Brain microvascular endothelial cell (primary cell): ENCODE measurements at places on chromosomes 3 and 15.

DNA sequence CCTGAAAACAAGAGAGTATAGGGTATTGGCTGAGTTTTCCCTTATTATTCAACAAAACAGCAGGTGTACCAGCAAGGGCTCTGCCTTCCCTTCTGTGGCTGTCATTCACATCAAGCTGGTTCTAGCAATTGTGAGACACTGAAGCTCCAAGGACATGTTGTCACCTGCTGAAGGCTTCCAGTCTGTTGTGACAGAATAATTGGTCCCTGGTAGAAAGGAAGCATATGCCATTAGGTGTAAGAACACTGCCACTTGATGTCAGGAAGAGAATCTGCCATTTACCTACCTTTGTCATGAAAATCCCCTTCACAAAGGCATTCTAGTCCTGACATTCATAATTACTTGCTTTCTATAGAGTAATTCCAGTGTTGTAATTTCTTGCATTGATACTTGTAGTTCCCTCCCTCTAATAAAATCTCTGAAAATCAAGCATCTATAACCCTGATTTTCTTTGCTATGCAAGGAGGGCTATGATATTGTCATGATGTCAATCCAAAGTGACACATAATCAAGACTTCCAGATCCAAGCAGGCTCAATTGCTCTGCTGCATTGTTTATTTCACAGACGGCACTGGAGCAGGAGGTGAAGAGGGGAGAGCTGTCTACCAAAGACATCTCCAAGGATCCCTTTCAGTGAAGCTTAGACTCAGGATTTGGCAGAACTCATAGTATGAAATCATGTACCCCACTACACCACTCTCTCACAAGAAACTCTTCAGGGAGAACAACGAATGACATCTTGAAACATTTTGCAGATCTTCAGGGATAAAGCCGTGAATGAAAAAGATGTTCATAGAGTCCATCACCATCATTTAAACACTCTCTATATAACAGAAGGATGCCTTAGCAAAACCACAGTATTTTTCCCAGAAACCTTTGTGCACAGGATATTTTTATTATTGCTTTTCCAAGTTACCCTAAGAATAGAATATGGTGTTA lies 425.3 kb downstream of the RBMS3 start:
- no peak for DNase-seq

GRCh38 chr3:23404246-23404645 lies 201.1 kb downstream of the UBE2E2 start:
- DNase-seq: no peak

DNA sequence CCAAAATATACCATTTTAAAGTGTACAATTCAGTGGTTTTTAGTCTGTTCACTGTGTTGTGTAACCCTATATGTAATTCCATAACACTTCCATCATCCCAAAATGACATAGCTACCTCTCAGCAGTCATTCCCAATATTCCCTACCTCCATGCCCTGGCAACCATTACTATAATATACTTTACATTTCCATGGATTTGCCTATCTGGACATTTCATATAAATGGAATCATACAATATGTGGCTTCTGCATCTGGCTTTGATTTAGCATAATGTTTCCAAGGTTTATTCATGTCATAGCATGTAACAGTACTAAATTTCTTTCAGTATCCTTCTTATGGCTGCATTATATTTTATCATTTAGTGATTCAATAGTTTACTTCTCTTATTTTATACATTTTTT lies 25.3 kb downstream of the FAM98B start:
- no peak for DNase-seq

DNA sequence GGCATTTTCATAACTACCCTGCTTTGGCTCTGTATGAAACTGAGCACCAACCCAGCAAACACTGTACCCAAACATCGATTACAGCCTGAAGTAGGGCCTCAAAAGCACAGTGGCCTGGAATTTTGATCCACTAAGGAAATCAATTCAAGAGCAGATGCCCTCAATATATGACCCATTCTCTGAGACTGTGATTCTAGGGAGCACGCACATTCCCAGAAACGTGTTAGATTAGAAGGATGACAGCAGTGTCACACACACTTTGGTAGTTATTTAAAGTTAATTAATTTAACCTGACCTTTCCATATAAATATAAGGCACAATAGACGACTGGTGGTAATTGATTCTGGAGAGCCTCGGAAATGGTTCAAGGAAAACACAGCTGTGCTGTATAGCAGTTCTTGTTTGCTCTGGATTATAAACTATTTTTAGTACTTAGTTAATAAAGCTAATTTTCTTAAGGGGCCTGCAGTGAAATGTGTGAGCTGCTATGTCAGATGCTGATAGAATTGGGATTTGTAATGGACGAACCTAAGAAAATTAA lies 126.3 kb upstream of the ZNF385D start:
- DNase-seq: no peak

- no peak for DNase-seq
Measured at GRCh38 chr3:196222876-196223595, 6.7 kb downstream of the SLC51A start.

- DNase-seq: no peak
Measured at GRCh38 chr15:72276326-72276700, 4.0 kb upstream of the PARP6 start.

DNA sequence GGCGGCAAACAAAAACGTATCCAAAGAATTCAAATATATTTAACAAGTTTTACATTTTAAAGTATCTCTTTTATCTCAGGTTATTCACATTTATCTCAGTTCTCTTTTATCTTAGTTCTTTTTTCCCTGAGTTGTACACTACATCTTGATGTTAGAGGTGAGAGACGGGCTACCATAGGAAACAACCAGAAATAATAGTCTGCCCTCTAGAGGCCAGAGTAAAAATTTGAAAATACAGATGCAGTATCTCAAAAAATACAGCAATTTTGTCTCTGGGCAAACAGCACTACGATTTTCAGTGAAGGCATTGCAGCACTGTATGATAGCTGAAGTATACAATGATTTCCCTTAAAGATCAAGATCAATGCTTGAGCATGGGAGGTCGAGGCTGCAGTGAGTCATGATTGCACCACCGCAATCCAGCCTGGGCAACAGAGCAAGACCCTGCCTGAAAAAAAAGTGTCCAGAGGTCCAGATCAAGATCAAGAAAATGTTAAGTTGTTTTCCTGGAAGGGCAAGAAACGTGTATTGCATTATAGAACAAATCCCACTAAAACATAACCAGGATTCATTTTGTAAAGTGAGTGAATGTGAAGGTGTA lies 82.6 kb upstream of the ATP11B start:
- DNase-seq: no peak

DNA sequence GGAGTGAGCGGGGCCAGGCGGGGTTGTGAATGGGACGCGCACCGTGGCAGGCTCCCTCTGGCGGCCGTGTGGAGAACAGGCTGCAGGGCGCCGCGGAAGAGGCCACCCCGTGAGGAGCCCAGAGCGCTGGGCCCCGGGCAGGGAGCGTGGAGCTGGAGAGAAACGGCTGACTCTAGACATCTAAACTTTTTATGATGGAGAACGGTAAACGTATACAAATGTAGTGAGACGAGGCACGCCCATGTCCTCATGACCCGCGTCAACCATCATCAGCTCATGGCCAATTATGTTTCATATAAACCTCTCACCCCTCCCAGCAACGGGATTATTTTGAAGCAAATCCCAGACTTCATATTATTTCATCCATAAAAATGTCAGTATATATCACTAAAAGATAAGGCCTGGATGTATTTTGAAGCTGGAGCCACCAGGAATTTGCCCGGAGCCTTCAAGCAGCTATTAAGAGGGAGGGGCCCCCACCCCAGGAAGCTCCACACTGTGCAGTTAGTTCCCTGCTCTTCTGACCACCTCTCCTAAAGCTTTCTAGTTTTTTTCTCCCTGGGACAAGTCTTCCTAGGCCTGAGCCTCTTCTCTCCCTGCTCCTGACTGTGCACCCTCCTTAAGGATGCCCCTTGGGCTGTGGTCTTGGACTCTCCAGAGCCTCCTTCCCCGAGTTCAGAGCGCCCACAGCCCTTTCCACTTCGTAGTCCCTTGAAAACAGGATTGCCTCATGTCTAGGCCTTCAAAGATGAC lies 149.5 kb downstream of the SMAD6 start:
- peak; percentile 68 for DNase-seq

- peak; percentile 61 for DNase-seq
Measured at GRCh38 chr3:1082108-1082507, 10.7 kb upstream of the CNTN6 start.

- DNase-seq: no peak
Measured at GRCh38 chr3:4866866-4867265, 112.4 kb upstream of the BHLHE40 start.

DNA sequence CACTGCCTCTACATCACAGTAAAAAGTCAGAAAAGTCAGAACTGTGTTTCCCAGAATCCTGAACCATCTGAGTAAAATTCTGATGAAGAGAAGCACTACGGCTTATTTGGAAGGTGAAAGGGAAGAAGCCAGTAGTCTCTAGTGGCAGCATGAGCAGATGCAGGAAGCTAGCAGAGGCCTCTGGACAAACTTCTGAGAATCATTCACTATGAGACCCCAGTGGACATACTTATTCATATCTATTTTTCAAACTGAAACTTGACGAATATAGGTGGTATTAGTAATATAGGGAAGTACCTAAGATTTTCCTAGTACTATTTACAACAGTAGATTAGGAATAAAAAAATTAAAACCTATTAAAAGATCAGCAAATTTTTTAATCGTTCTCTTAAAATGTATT lies 272.8 kb upstream of the TTC14 start:
- DNase-seq: no peak

GRCh38 chr15:28123408-28124023 lies 24.4 kb upstream of the OCA2 start:
- peak; percentile 84 for DNase-seq

DNA sequence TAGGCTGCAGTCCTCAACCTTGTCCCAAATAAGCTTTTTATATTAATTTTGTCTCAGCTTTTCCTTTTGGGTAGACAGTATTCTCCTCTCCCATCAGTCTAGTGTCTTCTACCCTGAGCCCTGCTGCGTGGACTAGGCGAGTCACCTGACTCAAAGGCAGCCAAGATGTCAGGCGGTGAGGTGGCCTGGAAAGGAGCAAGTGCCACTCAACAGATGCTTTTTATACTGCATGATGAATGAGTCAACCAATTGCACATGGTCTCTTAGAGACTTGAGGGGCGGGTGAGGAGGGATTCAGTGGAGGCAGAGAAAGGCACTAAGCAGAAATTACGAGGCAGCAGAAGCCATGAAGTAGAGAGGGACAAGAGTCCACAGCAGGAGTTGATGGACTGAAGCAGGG lies 95.9 kb downstream of the FRMD4B start:
- DNase-seq: no peak

DNA sequence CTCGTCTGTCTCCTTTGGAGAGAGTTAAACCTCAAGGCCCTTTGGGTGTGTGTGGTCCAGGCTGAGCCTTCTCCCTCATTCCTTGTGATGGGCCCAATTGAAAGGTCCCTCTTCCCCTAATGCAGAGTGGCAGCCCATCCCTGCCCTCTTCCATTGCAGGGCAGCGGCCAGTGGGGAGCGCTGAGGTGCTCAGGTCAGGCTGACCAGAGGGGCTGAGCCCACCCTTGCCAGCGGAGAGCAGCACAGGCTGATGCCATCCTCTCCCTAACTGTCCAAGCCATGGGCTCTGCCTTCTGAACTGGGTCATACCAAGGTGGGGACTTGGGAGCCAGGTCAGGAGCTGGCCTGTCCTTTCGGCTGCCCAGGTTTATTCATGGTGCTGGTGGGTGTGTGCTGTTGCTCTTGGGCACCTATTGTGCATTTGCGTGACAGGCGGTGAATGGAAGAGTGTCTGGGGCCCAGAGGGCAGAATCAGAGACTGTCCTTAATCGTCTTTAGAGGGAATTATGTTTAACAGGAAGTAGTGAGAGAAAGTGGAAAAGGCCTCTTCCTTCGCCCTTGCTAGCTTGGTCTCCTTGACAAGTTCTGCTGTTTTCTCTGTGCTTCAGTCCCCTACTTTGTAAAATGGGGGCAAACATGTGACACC lies 96.9 kb downstream of the VGLL4 start:
- no peak for DNase-seq

DNA sequence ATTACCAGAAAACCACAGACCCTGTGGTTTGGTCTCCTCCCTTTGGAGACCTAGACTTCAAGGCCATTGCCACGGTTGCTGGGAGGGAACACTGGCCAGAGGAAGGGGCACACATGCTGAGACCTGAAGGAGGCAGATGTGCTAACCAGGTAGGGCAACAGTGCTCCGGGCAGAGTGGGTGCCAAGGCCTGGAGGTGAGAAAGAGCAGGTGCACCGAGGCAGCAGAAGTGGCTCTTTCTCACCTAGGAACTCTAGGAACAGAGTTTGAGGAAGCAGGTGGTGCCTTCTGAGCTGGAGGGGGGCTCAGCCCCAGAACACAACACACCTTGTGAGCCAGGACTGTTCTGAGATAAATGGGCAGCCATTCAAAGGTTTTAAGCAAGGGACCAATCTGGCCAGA lies 106.1 kb downstream of the MEGF11 start:
- no peak for DNase-seq

DNA sequence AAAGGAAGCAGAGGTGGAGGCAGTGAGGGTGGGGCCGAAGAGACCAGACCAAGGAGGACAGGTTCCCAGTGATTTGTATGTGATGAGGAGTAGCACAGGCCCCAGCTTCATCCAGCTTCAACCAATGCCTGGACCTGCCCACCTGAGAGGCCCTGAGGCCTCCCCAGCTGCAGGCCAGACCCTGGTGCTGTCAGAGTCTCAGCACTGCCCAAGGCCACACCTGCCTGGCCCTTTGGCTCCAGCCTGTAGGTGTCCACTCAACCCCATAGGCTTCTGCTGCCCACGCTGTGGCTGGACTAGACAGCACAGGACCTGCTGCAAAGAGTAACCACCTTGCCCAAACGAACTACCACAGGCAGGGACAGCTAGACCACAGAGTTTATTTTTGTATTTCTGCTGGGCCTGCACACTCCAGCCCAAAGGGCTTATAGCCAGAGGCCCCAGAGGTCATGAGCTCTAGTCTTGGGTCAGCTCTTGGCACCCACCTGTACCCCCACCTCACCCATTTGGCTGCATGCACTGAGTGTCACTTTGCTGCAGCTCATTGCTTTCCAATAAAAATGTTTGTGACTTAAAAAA lies 81.9 kb upstream of the CDV3 start:
- DNase-seq: no peak

- DNase-seq: no peak
Measured at GRCh38 chr3:53616321-53616720, 121.9 kb downstream of the CACNA1D start.

- DNase-seq: no peak
Measured at GRCh38 chr15:59005579-59005978, 18.1 kb downstream of the RNF111 start.

- DNase-seq: no peak
Measured at GRCh38 chr3:162165346-162165745, 668.7 kb downstream of the OTOL1 start.

- DNase-seq: no peak
Measured at GRCh38 chr3:21734746-21735145, 16.3 kb downstream of the ZNF385D start.

- no peak for DNase-seq
Measured at GRCh38 chr3:180631317-180631716, 29.4 kb downstream of the TTC14 start.

DNA sequence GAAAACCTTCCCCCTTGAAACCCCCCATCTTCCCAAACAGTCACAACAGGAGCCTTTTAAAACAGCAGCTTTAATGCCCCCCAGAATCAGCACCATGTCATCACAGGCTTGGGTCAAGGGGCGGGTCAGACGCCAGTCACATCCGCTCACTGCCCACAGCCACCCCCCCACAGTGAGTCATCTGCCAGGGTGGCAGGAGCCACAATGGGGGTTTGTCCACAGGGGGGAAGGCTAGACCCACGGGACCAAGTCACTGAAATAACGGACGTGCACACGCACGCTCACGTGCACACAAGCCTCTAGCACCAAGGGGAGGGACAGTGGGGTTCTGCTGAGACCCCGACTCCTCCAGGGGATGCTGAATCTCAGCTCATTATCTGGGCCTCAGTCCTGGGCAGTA lies 441 bp upstream of the UCN2 start:
- DNase-seq: peak; percentile 51

- peak; percentile 18 for DNase-seq
Measured at GRCh38 chr3:94525043-94525442, 462.2 kb downstream of the NSUN3 start.
